DMS 273 treated with DMSO at 0.1 percent for 48 hours (cell line): ENCODE measurements at places on chromosomes 16 and 17.

DNA sequence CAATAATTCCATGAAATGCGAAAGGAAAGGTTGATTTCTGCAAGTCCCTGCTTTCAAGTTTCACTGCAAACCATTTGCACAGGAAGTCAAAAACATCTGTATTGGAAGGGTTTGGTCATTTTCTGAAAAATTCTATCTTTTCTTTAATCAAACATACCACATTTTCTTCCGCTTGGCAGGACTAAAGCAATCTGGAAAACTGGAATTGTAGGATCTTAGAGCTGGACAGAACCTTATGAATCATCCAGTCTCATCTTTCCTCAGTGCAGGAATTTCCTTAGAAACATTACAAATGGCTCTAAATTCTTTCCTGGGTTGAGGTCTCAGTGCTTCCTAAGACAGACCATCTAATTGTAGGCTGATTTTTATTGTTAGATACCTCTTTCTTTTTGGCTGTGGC lies 111.5 kb upstream of the ELAC2 start:
- no peak for DNase-seq

DNA sequence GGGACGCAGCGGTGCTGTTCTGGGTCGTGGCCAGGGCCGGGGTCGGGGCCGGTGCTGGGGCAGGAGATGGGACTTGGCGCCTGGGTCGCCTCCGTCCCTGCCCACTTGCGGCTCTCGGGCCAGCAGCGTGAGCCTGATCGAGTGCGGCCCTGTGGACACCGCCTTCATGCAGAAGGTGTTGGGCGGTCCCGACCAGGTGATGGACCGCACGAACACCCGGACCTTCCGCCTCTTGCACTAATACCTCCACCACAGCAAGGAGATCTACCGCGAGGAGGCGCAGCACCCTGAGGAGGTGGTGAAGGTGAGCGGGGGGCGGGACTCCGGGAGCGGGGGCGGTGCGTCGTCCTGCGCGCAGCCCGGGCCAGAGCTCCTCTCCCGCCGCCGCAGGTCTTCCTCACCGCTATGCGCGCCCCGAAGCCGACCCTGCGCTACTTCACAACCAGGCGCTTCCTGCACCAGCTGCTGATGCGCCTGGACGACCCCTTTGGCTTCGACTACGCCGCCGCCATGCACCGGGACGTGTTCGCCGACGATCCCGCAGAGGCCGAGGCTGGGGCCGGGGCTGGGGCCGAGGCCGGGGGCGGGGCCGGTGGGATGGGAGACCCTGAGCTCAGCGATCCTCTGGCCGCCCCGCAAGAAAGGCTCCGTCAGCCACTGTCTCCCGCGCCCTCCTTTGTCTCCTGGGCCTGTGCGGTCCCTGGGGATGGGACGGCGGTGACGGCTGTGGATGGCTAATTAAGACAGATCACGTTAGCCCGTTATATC lies 4.5 kb upstream of the HSD17B1 start:
- DNase-seq = peak; percentile 25

GRCh38 chr17:66474258-66474657 lies 171.8 kb downstream of the PRKCA start:
- DNase-seq = no peak

- no peak for DNase-seq
Observed at GRCh38 chr17:65558683-65559460, 2.6 kb downstream of the AXIN2 start.

DNA sequence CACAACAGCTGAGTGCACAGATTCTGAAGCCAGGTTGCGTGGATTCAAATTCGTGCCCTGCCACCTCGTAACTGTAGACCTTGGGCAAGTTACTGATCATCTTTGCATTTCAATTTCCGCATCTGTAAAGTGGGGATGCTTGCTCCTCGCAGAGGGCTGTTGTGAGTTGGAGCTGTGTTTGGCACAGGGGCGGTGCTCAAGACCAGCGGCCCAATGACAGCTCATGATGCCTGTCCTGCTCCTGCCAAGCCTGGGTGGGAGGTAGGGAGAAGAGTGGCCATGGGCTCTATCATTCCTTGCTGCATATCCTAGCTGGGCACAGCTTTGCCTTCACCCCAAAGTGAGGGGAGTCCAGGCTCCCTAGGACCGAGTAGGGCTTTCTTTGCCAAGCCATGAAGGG lies 12.6 kb downstream of the NXPH3 start:
- DNase-seq = no peak

GRCh38 chr16:57231821-57232350 lies 13.2 kb upstream of the ARL2BP start:
- DNase-seq = peak; percentile 47

DNA sequence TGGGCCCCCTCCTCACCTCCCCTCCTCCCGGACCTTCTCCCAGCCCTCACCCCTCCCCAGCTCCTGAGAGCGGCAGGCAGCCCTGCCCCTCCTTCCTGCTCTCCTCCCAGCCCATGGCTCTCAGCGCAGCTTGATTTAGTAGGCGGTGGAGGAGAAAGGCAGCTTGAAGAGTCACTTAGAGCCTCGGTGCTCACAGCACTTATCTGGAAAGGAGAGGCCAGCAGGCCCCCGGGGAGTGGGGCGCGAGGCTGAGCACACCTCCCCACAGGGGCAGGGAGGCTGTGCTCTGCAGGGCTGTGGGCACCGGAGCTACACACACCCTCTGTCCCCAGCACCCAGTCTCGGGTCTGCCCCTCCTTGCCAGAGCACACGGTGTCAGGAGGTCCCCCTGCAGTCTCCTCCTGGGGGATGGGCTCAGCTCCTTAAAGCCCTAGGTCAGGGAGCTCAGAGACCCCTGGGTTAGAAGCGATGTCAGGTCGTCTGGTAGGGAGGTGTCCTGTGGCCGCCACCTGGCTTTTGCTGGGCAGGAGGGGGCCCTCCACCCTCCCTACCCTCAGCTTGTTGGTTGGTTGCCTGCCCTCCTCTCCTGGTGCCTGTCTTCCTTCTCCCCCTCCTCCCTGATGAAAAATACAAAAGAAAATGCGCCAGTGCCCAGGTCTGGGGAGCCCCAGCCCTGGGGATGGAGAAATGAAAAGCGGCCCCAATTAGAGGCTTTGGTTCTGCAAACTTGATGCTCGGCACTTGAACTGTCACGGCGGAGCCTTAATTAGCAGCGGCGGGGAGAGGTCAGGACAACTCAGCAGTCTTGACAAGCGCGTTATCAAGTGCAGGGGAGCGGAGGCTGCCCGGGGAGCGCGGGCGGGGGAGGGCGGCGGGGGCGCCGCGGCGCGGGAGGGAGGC lies 151.1 kb upstream of the GSE1 start:
- no peak for DNase-seq

GRCh38 chr16:68289202-68289601 lies 21.5 kb downstream of the SLC7A6OS start:
- no peak for DNase-seq

DNA sequence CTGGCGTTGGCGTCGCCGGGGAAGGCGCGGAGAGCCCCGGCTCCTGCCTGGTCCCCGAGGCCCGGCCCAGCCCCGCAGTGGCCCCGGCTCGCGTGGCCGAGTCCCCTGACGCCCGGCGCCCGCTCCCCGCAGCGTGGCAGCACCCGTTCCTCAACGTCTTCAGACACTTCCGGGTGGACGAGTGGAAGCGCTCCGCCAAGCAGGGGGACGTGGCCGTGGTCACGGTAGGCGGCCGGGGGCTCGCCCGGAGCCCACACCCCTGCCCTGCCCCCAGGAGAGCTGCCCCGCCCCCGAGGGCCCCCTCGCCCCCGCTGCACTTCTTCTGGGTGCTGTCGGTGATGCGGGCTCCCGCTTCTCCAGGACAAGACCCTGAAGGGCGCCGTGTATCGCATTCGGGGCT lies 466 bp downstream of the WDR90 start:
- DNase-seq = no peak

GRCh38 chr16:31874366-31875111 lies 932 bp downstream of the ZNF267 start:
- DNase-seq = no peak

DNA sequence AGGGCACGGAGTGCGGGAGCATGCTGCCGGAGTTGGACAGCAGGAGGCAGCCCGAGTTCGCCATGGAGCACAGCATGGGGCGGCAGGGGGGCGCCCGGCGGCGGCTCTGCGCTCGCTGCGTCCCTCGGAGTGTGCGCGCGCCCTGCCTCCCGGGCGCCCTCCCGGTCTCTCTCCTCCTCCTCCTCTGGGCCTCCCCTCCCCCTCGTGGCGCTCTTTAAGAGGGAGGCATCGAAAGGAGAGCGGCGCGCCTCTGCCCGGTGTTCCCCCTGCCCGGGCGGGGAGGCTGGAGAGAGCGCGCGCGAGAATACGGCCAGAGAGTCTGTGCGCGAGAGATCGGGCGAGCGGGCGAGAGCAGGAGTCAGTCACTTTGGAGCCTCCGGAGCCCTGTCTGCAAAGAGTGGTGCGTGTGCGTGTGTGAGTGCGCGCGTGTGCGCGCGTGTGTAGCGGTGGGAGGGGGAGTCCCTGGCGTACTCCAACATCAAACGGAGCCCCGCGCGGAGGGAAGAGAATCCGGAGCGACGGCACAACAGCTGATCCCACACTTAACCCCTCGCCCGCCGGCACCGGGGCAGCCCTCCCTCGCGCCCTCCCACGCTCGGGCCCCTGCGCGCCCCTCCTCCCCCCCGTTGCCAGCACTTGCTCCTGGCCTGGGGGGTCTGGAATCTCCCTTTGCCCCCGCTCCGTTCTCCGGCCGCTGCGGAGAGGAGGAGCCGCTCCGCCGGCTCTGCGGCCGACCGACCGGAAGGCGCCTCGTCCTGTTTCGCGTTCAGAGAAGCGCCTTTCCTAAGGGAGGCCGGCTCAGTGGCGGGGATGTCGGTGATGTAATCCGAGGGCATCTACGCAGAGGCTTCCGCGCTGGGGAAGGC lies 108.9 kb downstream of the ENGASE start:
- peak; percentile 41 for DNase-seq

DNA sequence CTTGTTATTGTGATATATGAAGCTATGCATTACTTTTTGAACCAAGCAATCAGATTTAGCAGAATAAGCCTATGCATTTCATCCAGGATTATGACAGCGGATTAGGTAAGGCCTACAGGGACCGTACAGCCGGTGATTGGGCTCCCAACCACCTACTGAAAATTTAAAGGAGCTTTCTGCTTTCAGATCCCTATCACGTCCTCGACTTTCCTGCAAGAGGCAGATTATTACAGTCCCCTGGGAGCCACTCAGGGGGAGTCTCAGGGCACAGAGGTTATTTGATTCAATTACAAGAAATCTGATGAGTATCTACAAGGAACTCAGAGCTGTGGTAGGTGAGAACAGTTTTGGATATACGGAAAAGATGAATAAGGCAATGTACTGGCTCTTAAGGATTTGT lies 80.7 kb downstream of the HS3ST3B1 start:
- DNase-seq = no peak

GRCh38 chr17:72642720-72643119 lies 449.8 kb downstream of the SLC39A11 start:
- DNase-seq = no peak

DNA sequence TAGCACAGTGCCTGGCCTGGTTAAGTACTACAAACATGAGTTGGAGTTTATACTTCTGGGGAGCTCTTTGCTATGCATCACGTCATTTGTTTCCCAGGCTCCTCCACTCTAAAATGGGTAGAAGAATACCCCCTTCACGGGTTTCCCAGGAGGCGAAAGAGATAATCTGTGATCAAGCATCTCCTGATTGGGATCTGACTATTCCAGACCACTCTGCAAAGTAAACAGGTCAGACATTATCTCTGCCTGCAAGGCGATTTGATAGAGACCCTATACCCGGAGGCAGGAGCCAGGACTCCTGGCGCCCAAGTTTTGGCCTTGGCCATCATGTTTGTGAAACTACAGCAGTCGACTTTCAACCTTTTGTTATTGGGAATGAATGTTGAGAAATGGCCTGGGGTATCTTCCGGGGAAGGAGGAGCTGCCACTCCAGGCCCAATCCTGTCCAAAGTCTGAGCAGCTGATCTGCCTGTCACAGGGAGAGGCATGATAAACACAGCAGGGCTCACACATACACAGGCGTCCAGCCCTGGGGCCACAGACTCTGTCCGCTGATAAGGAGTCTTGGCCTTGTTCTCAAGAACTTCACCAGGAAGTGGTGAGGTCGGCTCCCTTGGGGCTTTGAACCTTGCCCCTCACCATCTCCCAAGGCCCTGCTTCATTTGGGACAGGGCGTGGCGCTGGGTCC lies 199.9 kb downstream of the MAF start:
- no peak for DNase-seq

GRCh38 chr17:41977991-41978390 lies 11.4 kb downstream of the CNP start:
- no peak for DNase-seq

- DNase-seq = no peak
Observed at GRCh38 chr17:412211-413015, 59.8 kb upstream of the RPH3AL start.
